ENCODE measurements at places on chromosomes 5 and 9. TPM values are rescaled to one million over a fixed set of nuclear protein-coding genes. Genes with fewer than 3 reads are reported as not detected.

- DNase-seq, result no peak
These were observed 184.0 kb upstream of the IL12B start for GRCh38 chr5:159514229-159514810.

DNA sequence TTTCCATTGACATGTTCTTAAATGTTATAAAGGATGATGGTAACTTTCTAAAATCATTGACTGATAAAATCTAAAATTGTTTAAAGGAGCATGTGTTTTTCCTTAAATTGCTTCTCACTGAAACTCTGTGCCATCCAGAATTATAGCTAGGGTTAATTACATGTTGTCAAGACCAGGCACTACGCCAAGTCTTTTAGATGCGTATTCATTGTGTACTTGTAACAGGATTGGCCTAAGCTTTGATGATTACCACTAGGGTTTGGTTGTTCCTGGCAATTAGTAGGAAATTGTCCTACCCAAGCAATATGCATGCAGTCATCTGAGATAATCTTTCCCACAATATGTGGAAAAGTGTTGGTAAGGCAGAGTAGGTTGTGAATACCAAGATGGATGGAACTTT lies 43.8 kb downstream of the PRKACG start:
- DNase-seq, result no peak

DNA sequence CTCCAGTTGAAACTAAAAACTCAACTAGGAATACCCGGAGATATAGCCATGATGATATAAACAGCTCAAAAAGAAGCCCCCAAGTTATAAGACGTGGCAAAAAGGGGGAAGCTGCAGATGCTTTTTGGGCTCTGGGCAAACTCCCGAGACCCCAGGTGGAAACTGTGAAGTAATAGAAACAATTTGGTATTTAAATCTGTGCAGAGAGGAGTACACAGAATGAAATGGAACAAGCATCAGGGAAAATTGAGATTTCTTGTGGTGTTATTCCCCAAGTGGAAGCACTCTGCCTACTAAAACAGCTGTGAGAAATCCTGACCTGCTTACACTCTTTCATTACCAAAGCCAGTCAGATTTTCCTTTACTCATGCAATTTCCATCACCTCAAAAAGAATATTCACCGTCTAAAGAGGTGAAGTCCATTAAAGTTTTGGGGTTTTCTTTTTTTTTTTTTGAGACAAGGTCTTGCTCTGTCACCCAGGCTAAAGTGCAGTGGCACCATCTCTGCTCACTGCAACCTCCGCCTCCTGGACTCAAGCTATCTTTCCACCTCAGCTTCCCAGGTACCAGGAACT lies 23.5 kb downstream of the SAXO1 start:
- no peak for DNase-seq

The ADAMTS13 gene
- 0.24 TPM for total RNA-seq

The KCNV2 gene
- not detected for total RNA-seq

The ADAMTS12 gene
- 9.1 TPM for total RNA-seq

DNA sequence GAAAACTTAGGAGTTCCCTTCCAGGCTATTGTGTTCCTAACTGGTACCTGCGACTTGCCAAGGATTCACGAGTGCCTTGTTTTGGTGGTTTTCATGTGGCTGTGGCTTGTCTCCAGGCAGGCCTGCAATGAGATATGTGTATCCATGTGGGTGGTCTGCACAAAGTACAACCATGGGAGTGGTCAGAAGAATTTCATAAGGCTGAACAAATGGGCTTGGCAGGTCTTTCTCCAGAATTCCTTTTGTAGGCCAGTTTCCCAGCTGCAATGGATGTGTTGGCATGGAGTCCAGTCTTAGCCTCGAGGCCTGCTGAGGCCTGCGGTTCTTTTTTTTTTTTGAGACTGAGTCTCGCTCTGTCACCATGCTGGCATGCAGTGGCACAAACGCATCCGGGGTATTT lies 28.8 kb upstream of the MELK start:
- peak; percentile 66 for DNase-seq

GRCh38 chr5:88683506-88684135 lies 199.4 kb downstream of the MEF2C start:
- no peak for DNase-seq

DNA sequence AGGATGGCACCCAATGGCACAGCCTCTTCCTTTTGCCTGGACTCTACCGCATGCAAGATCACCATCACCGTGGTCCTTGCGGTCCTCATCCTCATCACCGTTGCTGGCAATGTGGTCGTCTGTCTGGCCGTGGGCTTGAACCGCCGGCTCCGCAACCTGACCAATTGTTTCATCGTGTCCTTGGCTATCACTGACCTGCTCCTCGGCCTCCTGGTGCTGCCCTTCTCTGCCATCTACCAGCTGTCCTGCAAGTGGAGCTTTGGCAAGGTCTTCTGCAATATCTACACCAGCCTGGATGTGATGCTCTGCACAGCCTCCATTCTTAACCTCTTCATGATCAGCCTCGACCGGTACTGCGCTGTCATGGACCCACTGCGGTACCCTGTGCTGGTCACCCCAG lies 25.4 kb downstream of the HRH2 start:
- DNase-seq, result no peak

- no peak for DNase-seq
These were observed 4.2 kb downstream of the MEGF10 start for GRCh38 chr5:127294829-127295228.

GRCh38 chr9:76828447-76828846 lies 64.2 kb downstream of the PCA3 start:
- DNase-seq, result no peak

DNA sequence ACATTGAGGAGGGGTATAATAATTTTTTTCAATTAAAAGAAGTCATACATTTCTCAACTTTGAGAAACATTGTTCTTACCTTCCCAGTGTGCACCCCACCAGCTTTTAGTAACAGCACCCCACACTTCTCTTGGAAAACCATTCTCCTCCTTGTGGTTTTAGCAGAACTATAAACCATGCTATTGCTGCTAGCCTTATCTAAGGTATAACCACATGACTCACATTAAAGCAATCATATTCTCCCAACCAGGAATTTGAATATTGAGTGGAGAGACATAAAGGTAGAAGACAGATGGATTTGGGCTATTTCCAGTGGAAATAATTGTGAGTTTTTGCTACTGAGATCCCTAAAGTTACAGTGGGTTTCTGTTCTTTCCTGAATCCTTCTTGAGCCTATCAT lies 43.5 kb upstream of the SRFBP1 start:
- DNase-seq, result no peak

GRCh38 chr9:130197888-130198287 lies 25.7 kb downstream of the NCS1 start:
- DNase-seq, result no peak

The ABO gene
- total RNA-seq, result not detected

The BTNL8 gene
- not detected for total RNA-seq

DNA sequence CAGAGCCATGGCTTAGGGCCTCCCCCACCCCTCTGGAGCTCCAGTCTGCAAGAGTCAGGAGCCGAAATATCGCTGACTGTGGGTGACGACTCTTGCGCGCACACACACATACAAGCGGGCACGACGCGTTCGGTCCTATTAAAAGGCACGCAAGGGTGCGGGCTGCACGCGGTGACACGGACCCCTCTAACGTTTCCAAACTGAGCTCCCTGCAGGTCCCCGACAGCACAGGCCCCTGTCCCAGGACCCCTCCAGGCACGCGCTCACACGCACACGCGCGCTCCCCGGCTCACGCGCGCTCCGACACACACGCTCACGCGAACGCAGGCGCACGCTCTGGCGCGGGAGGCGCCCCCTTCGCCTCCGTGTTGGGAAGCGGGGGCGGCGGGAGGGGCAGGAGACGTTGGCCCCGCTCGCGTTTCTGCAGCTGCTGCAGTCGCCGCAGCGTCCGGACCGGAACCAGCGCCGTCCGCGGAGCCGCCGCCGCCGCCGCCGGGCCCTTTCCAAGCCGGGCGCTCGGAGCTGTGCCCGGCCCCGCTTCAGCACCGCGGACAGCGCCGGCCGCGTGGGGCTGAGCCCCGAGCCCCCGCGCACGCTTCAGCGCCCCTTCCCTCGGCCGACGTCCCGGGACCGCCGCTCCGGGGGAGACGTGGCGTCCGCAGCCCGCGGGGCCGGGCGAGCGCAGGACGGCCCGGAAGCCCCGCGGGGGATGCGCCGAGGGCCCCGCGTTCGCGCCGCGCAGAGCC lies at the start of gene GRIN1:
GRIN1 (plus strand) TSS at position 433 of the 746 bp plus-strand sequence. CDS start 333 bp downstream, outside the sequence.
- no peak for DNase-seq

DNA sequence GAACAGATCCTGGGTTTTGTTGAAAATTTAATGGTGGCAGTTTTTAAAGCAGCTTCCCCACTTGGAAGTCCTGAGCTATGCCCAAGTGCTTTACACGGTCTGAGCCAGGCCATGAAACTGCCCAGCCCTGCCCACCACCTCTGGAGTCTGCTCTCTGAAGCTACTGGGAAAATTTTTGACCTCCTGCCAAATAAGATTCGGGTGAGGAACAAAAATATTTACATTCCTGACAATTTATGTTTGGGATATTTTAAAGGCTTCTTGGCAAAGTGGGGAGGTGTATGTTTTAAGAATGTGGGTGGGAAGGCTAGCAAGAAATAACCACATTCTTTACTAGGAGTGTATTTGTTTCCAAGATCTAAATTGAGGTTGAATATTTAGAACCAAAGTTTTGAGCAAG lies 50.0 kb downstream of the HACD4 start:
- DNase-seq, result peak; percentile 64

The SEMA6A gene
- total RNA-seq, result 6.0 TPM

DNA sequence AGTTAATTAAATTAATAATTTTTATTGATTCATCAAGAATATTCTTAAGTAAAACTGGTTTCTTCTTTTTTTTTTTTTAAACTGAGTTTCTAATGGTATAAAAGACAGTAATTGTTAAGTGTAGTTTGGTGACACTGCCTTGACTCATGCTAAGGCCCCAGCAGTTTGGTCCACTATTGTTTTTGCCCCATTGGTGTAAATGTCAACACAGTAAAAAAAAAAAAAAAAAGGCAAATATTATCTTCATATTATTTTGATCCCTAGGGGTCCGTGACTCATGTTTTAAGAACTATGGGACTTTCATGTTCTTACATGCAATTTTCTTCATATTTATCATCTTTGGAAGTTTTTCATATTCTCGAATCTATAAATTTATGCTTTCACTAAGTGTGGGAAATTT lies 29.2 kb upstream of the JAK2 start:
- no peak for DNase-seq

The SLC6A7 gene
- total RNA-seq, result not detected

Data from SJSA1 (cell line).